Activated CD4-positive, alpha-beta T cell treated with anti-CD3 and anti-CD28 coated beads, Interleukin-2, amount 10 ng/mL, durations not matched to agents 24 days and 14 days (primary cell): ENCODE measurements at places on chromosomes 2 and 18. TPM values are rescaled to one million over a fixed set of nuclear protein-coding genes. Genes with fewer than 3 reads are reported as not detected.
A peak's percentile ranks its signal among the peaks of the same experiment; 100 is the strongest.

DNA sequence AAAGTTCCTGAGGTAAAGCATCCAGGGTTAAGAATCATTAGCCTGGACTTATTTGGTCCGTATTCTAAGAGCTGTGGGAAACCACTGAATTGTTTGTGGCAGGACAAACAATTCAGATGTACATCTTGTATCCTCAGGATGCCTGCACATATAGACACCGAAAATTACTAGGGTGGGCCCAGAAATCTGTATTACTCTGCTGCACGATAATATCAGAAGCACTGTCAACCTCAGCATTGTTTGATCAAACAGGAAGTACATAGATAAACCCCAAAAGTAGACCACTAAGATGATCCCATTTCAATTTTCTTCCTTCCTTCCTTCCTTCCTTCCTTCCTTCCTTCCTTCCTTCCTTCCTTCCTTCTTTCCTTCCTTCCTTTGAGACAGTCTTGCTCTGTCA, 34.2 kb upstream of the SPRED2 start:
- no peak for DNase-seq

GRCh38 chr2:54569745-54570301, 113.7 kb downstream of the SPTBN1 start:
- peak; percentile 85 for DNase-seq

Gene HMSD
- 16.8 and 25.0 TPM in 2 replicates for total RNA-seq

DNA sequence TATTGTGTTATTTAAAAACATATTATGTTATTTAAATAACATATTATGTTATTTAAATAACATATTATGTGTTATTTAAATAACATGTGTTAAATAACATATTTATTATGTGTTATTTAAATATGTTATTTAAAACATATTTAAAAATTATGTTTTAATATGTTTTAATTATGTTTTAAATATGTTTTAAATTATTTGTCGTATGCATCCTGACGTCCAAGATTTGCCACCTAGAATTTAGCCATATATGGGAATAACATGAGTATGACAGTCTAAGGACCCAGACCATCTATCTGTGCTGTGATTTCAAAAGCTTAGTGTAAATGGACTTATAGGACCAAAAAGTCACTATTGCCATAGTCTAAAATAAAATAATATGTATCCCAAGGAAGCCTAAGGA, 484.3 kb upstream of the KLHL29 start:
- DNase-seq, result no peak

Gene FEV
- total RNA-seq, result not detected in 2 replicates

DNA sequence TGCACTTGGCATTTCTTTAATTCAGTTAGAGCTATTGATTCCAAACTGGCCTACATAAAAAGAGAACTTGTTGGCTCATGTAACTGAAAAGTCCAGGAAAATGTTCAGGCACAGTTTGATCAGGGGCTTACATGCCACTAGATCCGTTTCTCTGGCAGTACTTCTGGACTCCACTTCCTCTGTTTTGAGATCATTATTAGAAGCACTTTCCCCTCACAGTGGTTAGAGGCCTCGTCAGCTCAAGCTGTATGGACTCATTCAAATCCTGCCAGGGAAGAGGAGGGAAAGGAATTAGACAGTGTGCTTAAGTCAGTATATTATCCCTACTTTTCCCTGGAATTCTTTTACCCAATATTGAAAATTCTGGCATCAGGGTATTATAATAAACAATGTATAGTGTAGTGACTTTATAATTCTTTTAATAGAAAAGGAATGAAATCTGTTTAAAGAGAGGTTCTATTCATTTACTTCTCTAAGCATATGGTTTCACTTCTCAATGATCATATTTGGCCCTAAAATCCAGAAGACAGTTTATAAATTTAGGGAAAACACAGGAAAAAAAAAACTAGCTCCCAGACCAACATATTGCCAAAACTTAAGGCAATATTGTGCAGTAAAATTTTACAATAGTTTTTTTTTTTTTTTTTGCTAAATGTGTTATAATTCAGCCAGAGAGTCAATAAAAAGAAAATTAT, 92.0 kb downstream of the ARMC9 start:
- DNase-seq, result no peak

DNA sequence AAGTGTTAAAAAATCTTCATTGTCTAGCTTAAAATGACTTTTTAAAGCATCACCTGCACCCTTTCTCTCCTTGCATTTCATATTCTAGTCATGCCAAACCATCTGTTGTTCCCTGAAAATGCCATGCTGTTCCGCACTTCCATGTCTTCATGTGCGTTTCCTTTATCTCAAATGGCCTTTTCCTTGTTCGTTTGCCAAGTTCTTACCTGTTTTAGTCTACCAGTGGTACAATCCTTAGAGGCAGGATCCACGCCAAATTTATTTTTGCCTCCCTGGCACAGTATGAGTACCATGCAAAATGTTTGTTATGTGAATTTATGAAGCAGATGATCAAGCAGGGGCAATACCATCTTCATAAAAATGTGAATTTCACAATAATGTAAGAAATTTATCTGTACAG, 37.0 kb downstream of the TMEFF2 start:
- DNase-seq, result no peak

DNA sequence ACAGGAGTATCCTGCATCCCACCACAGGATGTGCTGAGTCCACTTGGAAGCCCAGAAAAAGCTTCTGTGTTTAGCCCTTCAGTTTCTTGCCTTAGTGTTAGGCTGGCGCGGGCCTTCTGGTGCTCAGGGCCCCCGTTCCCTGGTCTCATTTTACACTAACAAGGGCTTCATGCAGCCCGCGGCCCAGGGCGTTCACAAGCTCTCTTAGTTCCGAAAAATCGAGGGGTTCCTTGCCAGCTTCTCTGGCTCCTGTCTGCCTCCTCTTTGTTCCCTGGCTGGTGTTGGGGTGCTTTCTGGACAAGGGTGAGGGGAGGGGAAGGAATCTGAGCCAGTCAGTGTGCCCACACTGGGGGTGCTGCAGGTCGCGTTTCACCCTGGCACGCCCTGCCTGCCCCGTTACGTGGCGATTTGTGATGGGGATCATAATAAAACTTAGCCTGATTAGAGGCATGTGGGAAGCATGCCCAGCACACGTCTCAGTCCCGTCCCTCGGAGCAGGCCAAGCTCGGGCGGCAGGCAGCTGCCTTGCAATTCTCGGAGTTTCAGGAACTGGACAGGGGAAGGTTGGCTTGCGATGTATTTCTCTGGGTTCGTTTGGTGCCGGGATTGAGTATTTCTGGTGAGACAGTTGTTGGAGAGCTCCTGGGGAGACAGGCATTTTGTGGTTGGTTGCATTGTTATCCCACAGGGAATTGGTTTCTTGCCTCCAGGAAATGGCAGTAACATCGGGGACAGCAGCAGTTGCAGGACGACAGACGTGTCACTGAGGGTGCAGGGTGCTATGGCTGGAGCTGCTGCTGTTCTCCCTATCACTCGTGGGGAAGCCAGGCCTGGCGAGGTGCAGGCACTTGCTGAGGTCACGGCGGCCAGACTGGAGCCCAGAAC, 22.9 kb downstream of the SH3BP4 start:
- DNase-seq, result no peak

GRCh38 chr2:58156780-58157179, 84.3 kb downstream of the FANCL start:
- DNase-seq, result no peak

DNA sequence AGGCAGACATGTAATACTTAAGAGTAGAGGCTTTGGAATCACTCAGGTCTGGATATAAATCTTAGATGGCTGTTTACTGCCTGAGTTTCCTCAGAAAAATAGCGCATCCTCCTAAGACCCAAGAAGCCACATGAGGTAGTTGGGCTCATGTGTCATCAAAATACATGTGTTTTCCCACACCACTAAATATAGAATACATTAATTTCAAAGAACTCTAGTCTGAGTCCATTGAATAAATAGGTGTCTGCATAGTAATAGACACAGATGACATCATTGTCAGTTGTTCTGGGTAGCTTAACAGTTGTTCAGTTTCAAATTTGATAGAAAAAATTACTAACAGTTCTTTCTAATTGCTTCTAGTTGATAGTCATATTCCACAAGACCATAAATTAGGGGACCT, 9.6 kb downstream of the PPP1R1C start:
- DNase-seq, result no peak
